ENCODE measurements at places on chromosomes 16 and 17.
A peak's percentile ranks its signal among the peaks of the same experiment; 100 is the strongest.

- no peak for DNase-seq
These were observed 14.6 kb downstream of the ADGRG5 start for GRCh38 chr16:57556941-57557541.

- DNase-seq: no peak
These were observed 200.2 kb downstream of the CCDC182 start for GRCh38 chr17:57544834-57545463.

DNA sequence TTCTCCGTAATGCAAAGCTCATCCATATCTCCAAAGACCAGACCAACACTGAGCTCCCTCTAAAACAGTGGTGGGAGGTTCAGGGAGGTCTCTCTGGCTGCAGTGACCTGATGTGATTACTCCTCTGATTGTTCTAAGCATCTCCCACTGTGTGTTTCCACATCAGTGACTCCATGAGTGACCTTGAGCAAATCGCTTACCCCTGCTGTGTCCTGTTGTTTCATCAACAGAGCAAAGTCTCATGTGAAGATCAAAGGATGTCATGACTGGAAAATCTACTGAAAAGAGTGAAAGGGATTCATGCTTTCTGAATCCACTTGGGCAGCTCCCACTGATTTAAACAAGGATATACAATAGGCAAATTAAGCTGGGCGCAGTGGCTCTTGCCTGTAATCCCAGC, 352.9 kb downstream of the TMEM114 start:
- no peak for DNase-seq

DNA sequence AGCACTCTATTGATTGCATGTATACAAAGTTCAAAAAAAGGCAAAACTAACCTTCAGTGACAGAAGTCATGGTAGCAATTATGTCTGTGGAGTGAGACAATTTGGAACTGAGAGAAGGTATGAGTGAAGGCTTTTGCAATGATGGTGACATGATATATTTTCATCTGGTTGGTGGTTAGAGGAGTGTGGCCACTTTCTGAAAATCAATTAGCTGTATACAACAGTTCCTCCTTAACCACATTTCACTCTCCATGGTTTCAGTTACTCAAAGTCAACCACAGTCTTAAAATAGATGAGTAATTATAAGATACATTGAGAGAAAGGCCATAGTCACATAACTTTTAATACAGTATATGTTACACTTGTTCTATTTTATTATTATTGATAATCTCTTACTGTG, 26.2 kb downstream of the ADAMTS18 start:
- no peak for DNase-seq

DNA sequence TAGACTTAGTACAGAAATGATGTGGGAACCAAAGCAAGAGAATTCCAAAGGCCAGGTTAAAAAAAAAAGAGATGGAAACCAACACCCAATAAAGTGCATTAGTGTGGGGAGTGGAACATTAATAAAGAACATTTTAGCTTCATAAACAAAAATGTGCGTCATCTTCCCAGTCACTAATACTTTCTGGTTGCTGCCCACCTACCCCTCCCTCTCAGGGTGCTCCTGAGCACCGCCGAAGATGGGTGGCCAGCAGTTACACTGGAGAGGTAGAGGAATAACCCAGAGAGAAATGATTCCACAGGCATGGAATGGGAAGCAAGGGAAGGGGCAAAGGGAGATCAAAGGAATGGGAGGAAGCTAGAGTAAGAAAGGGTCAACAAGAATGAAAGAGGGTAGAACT, 6.0 kb upstream of the CHD3 start:
- no peak for DNase-seq

- no peak for DNase-seq
These were observed 10.3 kb upstream of the BAHCC1 start for GRCh38 chr17:81384929-81385319.

DNA sequence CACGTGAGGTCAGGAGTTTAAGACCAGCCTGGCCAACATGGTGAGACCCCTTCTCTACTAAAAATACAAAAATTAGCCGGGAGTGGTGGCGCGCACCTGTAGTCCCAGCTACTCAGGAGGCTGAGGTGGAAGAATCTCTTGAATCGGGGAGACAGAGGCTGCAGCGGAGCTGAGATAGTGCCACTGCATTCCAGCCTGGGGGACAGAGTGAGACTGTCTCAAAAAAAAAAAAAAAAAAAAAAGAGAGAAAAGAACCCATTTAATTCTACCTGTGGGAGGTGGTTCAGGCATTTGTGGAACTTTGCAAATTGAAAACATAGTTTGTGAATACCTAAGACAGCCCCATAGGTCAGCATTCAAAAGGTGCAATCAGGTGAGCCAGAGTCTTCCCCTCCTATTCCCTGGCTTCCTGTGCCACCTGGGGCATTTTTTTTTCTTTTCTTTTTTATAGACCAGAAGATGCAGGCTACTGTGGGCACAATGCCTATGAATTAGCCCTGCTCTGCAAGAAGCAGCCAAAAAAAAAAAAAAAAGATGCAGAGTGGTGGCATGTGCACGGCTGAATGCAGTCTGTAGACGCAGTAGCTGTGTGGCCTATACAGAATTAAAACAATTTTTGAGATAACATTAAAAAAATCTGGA, 9.1 kb upstream of the SOCS3 start:
- no peak for DNase-seq

- peak; percentile 61 for DNase-seq
These were observed 18.8 kb downstream of the NCBP3 start for GRCh38 chr17:3827124-3827773.

DNA sequence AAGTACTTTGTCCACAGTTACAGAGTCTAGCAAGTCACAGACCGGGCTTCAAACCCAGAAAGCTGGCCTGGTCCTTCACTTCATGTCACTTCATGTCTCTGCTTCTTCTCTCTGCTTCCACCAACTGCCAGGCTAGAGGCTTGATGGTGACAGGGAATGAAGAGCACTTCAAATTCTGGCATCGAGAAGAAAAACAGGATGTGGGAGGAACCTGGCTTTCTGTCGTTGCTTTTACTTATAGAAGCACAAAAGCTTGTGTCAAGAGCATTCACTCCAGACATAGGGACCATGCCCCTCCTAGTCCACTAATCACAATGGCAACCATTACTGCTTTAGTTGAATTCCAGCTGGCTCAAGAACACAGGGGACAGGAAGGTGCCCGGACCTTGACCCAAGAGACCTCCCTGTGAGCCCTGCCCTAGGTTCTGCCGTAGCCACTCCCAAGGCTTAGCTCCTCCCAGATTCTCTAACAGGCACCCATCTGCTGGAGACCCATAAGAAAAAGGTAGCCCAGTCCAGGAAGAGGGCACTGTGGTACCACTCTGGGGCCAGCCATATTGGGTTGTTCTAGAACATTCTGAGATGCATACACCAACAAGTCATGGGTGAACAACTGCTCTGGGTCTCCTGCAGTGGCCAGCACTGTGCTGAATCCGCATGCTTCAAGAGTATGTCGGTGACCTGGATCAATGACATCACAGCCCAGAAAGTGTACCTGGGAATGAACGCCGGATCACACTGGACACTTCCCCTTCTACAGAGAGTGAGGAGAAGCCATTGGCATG, 181.8 kb downstream of the C16orf95 start:
- no peak for DNase-seq

DNA sequence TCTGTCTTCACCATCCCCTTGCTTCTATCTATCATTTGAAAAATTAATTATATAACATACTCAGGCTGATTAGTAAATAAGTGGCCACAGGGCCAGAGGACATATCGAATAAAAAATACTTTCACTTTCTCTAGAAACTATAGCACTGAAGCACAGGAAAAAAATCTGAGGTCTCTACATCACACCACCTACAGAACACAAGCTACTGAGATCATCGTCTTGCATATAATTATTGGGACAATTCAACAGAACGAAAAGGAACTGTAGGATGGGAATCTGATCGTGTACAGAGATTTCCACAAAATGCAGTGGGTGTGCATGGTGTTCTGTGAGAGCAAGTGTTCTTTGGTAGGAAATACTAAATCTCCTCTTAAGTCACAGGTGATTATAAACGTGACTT, 289.6 kb upstream of the ERCC4 start:
- no peak for DNase-seq

DNA sequence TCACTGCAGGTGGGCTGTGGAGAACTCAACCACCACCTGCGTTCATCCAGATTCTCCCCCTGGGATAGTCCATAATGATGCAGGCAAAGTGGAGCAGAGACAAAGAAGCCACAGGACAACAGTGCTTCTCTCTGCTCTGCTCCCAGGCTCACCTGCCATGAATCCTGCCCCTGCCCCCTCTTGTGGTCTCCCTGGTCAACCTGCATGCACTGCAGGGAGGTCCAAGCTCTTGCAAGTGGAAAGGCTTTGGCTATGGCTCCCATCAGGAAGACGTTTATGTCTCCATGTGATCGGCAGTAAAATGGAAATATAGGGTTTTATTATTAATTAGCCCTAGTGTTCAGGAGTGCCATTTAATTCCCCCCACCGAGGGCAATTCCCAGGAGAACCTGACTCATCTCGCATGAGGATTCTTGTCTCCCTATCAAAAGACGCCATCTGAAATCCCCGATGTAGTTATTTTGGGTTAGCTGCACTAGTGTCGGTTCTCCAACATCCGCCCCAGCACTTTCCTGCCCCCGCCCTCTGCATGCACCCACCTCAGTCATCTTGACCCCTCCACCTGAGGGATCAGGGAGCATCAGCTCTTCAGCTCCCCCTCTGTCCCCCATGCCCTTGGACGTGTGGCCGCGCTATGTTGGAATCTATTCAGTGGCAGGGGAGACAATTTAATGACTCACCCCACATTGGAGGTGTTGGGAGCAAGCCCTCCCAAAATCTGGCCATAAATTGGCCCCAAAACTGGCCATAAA, 91.8 kb downstream of the KCNJ12 start:
- DNase-seq: no peak

DNA sequence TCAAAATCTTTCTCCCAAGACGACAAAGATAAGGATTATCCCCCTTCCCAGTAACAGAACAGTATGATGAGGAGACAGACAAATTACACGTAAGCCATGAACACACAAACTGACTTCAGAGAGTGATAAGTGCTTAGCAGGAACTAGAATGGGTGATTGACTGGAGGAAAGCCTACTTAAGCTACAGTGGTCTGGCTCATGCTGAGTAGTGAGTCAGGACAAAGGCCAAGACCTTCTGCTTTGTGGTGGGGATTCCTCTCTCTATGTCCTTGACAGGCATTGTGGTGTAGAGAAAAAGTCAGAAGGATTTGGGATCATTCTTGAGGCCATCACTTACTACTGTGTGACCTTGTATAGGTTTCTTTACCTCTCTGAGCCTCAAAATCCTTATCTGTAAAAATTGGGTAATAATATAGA, 381.9 kb upstream of the CCL2 start:
- no peak for DNase-seq

- DNase-seq: no peak
These were observed 2.1 kb downstream of the NEURL4 start for GRCh38 chr17:7327056-7327455.

GRCh38 chr17:68776451-68776850, 175.3 kb upstream of the FAM20A start:
- DNase-seq: no peak

- no peak for DNase-seq
These were observed 43.9 kb downstream of the TSC2 start for GRCh38 chr16:2091547-2092255.

GRCh38 chr16:54912720-54913119, 17.9 kb upstream of the IRX5 start:
- no peak for DNase-seq

DNA sequence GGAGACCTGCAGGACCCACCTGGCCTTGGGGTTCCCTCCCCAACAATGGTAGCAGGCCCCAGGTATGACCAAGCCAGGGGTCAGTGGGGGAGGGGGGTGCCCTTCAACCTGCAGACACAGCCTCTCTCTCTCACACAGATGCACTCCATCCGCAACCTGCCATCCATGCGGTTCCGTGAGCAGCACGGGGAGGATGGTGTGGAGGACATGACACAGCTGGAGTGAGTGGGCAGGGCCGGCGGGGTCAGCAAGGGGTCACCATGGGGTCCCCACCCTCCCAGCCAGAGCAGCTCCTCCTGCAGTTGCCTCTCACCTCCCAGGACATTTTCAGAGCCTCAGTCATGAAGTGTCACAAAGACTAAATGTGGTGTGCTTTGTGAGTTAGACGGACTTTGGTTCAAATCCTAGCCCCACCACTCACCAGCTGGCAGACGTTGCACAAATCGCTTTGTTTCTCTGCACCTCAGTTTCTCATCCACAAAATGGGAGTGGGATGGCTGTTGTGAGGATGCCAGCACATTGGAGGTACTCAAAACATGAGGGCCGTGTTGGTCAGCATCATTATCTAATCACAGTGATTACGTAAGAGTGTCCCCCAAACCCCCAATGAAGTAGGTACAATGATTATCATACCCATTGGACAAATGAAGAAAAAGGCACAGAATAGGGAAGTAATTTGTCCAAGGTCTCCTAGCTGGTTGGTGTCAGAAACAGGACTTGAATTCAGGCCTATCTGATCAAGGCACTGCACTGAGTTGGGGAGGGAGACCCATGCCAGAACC, 16.0 kb downstream of the MYO15A start:
- no peak for DNase-seq

- DNase-seq: no peak
These were observed 26.5 kb downstream of the KANSL1 start for GRCh38 chr17:46166692-46167249.

DNA sequence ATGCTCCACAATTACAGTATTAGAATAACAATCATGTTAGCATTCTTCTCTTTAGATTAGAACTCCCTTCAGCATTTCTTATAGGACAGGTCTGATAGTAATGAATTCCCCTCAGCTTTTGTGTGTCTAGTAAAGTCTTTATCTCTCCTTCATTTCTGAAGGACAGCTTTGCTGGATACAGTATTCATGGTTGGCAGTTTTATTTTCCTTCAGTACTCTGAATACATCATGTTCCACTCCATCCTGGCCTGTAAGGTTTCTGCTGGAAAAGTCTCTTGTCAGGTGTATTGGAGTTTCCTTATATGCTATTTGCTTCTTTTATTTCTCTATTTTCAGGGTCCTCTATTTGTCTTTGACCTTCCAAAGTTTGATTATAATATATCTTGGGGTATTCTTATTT, 4.0 kb upstream of the ABCA10 start:
- no peak for DNase-seq

All from activated CD4-positive, CD25-positive, alpha-beta regulatory T cell treated with anti-CD3 and anti-CD28 coated beads, Interleukin-2, amount 50 U/mL, for 72 hours (primary cell).